Natural killer cell treated with Interleukin-12 subunit alpha and Interleukin-12 subunit beta and Interleukin-15 and Interleukin-18, amount 100 ng/mL, for 72 hours (primary cell): ENCODE measurements at places on chromosomes 3 and 15. TPM values are rescaled to one million over a fixed set of nuclear protein-coding genes. Genes with fewer than 3 reads are reported as not detected.

GRCh38 chr15:92600856-92601255 lies 54.7 kb downstream of the FAM174B start:
- no peak for DNase-seq

DNA sequence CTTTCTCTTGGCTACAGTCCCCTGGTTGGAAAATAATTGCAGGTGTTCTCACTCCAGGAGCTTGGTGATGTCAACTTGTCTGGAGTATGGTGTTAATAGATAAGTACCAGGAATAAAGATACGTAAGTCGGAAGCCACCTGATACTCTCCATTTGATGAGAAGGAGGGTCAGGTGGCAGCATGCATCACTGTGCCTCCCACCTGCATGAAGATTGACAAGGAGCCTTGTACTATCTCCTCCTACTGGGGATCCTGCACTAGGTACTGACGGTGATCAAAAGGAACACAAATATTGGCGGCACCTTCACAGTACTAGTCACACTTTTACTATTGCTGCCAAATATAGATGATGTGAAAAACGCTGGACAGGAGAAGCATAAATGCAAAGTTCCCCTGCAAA lies 32.6 kb upstream of the GABRB3 start:
- no peak for DNase-seq

GRCh38 chr3:100073714-100074307 lies 40.5 kb downstream of the FILIP1L start:
- DNase-seq = no peak

DPPA4 gene
- 0.36 TPM for total RNA-seq

PRTG gene
- total RNA-seq = not detected

GJD2 gene
- total RNA-seq = not detected

FOXL2 gene
- not detected for total RNA-seq
